Fibroblast of lung (primary cell): ENCODE measurements at places on chromosomes 11 and 22. TPM values are rescaled to one million over a fixed set of nuclear protein-coding genes. Genes with fewer than 3 reads are reported as not detected.
A peak's percentile ranks its signal among the peaks of the same experiment; 100 is the strongest.

DNA sequence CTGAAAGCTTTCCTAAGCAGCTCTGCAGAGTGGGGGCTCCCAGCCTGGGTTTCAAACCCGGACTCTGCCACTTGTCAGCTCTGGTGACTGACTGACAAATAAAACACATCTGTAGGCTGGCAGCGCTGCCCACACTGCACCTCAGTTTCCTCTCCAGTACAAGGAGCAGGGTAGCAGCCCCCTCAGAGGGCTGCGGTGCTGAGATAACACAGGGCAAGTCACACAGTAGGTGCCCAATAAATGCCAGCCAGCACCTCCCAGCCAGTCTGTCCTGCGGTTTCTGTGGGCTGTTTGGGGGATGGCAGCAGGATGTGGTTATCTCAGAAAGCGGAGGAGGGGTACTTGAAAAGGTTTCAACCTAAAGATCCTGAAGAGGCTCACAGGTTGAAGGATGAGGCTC, 1.5 kb downstream of the SYT12 start:
- DNase-seq = peak; percentile 30

DNA sequence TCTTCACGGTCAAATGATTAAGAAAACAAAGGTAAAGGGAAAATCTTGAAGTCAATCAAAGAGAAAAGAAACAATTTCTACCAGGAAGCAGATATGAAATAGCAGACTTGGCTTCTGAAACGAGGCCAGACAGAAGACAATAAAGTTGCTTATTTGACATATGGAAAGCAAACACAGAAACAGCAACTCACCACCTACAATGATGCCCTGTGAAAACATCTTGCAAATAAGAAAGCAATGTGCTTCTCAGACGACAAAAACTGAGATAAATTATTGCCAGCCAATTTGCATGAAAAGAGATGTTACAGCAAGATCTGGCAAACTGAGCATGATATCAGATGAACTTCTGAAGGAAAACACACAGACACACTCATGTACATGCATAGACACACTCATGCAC, 45.9 kb upstream of the CTSC start:
- DNase-seq = peak; percentile 9

The C22orf31 gene
- total RNA-seq = 0.17 TPM in 1 of 2 replicates, not detected in the other

DNA sequence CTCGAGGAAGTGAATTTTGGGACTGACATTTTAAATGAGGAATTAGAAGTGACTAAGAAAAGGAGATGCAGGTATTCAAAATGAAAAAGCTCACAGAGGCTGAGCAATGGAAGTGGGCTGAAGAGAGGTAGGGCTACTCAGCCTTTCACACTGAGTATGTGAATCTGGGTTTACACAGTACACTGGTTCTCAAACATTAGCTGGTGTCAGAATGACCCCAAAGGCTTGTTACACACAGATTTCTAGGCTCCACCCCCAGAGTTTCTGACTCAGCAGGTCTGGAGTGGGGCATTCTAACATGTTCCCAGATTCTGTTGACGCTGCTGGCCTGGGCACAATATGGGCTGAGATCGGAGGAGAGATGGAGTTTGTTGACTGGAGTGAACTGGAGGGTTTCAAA, 32.8 kb downstream of the CADM1 start:
- DNase-seq = no peak

DNA sequence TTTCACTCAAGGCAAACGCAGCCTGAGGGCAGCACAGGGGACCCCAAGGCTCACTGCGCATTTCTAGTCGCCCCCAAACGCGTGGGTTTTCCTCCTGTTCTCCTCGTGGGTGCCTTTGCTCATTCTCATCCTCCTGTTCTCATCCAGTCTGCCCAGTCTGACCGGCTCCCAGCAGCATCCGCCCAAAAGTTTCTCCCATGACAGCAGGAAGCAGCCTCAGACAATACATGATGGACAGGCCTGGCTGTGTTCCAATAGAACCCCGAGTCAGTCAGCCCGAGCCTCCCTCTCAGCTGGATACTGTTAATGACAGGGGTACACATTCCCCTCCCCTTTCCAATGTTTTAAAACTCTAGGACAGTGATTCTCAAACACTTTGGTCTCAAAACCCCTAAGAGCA, 22.5 kb upstream of the KRTAP5-7 start:
- no peak for DNase-seq

- no peak for DNase-seq
These were observed 32.4 kb upstream of the KCNA4 start for GRCh38 chr11:30049214-30049613.

- no peak for DNase-seq
These were observed 148.1 kb downstream of the FAM76B start for GRCh38 chr11:95641495-95641894.

- no peak for DNase-seq
These were observed 194.7 kb downstream of the KIRREL3 start for GRCh38 chr11:126805870-126806269.

The CBLIF gene
- not detected in 2 replicates for total RNA-seq

DNA sequence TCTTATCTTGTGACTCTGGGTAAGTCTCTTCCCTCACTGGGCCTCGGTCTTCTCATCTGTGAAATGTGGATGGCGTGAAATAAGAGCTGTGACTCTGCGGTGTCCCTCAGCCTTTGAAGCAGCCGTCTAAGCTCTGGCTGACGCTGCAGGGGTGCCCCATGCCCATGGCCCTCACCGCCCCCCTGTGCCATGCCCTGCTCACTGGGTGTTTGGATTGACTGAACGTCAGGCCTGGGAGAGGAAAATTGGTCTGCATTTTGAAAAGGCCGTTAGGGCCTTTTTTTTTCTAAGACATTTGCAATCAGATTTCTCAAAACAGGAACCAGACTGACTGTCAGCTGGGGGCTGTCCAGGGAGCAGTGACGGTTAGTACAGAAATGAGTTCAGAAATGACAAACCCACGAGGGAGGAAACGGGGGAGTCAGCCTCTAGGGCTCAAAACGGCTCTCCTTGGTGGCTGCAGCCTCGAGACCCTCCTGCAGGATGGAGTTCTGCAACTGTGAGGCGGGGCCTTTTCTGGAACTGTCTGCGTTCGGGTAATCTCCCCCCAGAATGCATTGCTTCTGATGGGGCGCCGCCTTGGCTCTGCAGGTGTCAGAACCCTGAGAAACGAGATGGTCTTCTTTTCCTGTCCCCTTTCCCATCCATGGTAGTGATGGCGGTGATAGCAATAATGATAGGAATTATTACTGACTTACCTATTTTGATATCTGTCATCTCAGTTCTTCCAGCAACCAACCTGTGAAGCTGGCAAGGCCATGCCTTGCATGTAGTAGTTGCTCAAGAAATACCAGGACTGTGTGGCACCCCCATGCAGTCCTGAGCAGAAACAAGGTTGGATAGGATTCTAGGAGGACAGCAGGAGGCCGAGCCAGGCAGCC, 2.0 kb downstream of the GRK2 start:
- no peak for DNase-seq

DNA sequence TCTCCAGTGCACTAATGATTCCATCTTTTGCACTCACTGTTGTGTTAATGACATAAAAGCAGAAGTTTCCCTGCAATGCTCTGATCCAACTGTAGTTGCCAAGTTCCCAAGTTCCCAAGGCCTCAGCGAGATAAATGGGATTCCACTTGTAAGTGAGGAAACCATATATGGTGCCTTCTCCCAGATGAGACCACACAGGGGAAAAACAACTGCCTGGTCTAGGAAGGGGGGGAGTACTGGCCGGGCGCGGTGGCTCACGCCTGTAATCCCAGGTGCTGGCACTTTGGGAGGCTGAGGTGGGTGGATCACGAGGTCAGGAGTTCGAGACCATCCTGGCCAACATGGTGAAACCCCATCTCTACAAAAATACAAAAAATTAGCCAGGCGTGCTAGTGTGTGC, 23.3 kb upstream of the RELA start:
- DNase-seq = no peak

DNA sequence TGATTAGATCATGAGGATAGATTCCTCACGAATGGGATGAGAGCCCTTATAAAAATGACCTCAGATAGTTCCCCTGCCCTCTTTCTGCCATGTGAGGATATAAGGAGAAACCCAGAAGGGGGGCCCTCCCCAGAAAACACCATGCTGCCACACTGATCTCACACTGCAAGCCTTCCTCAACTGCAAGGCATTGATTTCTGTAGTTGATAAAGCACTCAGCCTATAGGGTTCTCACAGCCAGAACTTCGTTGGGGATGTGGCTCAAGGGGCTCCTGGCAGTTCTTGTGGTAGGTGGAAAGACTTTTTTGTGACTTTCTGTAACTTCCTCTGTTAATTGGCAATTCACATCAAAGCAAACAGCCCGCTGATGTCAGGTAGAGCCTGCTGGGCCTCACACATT, 108.9 kb downstream of the CD44 start:
- no peak for DNase-seq

The PSMA1 gene
- 136 and 165 TPM in 2 replicates for total RNA-seq

The SCGB1C1 gene
- total RNA-seq = not detected in 2 replicates

- peak; percentile 13 for DNase-seq
These were observed 42.7 kb downstream of the PARVA start for GRCh38 chr11:12420040-12420439.

DNA sequence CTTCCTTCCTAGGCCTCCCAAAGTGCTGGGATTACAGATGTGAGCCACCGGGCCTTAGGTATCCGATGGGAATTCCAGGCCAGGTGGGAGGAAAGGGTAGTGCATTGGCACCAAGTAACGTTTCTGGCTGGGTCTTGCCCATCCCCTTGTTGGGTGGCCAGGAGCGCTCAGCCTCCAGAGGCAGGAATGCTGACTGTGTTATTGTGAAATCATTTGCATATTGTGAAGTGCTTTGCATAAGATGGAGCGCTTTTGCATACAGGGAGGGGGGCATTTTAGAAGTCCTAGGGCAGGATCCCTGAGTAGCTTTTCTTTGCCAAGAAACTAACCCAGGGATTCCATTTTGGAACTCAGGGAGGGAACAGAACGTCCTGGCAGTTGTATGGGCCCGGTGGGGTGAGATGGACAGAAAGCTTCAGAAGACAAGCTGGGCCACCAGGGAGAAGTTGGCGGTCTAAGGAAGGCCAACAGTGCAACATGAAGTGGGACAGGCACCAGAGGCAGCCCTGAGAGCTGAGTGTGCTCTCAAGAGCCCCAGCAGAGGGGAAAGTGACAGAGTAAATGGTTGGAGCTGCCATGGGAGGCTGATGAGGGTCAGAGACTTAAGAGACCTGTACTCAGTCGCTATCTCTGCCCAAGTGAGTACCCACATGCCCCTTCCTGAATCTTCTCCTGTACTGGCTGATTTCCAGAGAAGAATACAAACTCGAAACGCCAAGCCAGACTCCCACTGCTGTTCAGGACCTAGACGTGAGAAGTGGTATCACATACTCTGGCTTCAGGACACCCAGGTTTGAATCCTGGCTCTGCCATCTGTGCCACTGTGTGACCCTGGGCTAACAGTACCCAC, 1.3 kb upstream of the SLC39A13 start:
- no peak for DNase-seq

DNA sequence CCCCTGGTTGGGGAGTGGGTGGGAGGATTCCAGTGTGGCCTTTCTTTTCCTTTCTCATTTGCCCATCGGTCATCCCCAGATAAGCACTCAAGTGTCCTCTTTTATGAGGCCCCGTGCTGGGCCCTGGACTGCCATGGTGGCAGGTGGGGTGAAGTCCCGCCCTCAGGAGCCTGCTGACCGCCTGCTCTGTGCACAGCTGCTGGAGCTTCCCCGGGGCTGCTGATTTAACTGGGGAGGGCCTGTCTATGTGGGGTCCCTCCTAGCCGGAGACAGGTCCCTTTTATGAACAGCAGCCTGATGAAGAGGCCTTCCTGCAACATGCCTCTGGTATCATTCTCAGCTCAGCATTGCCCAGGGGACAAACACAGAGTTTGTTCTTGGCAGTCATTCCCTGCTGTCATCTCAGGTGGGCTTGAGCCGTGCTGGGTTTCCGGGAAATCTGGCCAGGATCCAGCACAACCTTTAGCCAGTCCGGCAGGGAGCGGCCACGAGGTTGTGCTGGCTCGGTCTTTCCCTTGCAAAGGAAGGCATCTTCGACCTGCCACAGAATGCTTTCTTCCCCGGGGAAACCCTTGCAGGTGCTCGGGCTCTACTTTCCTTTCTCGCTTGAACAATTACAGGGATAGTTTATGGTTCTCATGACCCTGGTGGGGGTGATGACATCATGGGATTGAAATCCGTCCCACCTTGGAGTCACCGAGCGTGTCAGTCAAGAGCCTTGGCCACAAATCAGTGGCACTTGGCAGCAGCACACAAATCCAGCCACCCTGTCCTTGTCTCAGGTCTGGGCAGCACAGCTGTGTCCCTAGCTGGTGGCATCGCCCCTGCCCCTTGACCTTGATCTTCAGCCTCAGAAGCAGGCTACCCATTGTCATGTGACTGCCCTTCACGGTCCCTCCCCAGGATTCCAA, 20.1 kb downstream of the ST14 start:
- no peak for DNase-seq

DNA sequence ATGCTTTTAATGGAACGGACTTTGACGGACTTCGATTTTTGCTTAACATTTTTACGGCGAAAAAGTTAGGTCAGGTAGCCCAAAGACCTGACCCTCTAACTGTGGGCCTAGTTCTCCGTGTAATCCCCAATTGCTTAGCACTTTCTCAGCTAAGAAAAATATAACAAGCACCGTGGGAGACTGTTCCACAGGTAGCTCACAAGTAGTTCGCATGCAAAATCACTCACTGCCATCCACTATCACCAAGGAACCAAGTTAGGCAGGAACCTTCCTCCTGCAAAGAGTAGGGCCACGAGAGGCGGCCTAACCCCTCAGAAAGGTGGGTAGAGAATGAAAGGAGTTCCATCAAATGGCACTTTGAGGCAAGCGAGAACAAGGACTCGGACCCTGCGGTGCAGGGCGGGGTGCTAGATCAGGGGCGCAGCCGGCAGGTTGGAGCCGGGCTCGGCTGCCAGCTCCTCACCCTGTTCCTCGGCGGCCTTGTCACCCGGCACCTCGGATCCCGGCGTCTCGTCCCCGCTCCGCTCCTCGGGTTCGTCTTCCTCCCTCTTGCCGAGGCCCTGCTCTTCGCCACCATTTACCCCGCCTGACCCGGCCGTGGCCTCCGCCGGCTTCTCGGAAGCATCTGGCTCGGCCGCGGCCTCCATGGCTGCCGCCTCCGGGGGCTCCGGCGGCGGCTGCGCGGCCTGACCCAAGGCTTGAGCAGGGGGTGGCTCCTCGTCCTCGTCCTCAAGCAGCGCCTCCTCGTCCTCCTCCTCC, 922 bp downstream of the HNRNPUL2 start:
- no peak for DNase-seq

The TSPAN32 gene
- total RNA-seq = 0.17 and 0.26 TPM in 2 replicates

The NOX4 gene
- 0.50 and 0.51 TPM in 2 replicates for total RNA-seq

GRCh38 chr11:113533425-113533698, 58.2 kb upstream of the DRD2 start:
- no peak for DNase-seq

The PGAP2 gene
- 10.8 and 12.4 TPM in 2 replicates for total RNA-seq

GRCh38 chr11:47148903-47149531, 27.7 kb downstream of the ARFGAP2 start:
- peak; percentile 25 for DNase-seq

The ME3 gene
- total RNA-seq = 50.7 and 63.2 TPM in 2 replicates

- no peak for DNase-seq
These were observed 76.7 kb upstream of the PICALM start for GRCh38 chr11:86145439-86146156.

The APOA5 gene
- total RNA-seq = not detected in 2 replicates

The TSGA10IP gene
- 0.17 TPM in 1 of 2 replicates, not detected in the other for total RNA-seq

GRCh38 chr22:43159484-43160178, 8.3 kb downstream of the TSPO start:
- no peak for DNase-seq
